ENCODE measurements at places on chromosomes 4 and X. TPM values are rescaled to one million over a fixed set of nuclear protein-coding genes. Genes with fewer than 3 reads are reported as not detected.

GRCh38 chr4:52358366-52358765, 300.7 kb downstream of the USP46 start:
- DNase-seq, result no peak

- no peak for DNase-seq
Measured at GRCh38 chrX:118499295-118499694, 3.7 kb downstream of the DOCK11 start.

- DNase-seq, result no peak
Measured at GRCh38 chr4:187021436-187022205, 298.0 kb upstream of the FAT1 start.

DNA sequence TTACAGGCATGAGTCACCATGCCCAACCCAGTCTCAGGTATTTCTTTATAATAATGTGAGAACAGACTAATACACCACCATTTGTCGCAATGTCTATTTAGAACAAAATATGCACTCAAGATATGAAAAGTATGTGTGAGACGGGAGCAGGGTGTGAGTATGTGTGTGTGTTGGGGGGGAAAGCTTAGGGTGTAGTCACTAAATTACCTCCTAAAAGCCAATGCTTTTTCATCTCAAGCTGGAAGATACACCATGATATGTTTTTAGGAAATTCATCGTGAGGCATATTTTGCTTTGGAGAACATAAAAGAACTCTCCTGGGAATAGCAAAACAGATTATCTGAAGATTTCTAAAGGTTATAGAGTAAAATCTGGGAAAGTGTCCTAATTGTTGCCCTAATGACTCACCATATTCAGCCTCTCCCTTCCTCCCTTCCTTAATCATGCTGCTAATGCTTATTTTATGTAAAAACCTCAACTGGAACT, 262.7 kb downstream of the PDHA2 start:
- no peak for DNase-seq

- DNase-seq, result no peak
Measured at GRCh38 chrX:138890491-138890890, 179.0 kb upstream of the FGF13 start.

- peak; percentile 48 for DNase-seq
Measured at GRCh38 chr4:70703619-70704214, 15.4 kb downstream of the UTP3 start.

DNA sequence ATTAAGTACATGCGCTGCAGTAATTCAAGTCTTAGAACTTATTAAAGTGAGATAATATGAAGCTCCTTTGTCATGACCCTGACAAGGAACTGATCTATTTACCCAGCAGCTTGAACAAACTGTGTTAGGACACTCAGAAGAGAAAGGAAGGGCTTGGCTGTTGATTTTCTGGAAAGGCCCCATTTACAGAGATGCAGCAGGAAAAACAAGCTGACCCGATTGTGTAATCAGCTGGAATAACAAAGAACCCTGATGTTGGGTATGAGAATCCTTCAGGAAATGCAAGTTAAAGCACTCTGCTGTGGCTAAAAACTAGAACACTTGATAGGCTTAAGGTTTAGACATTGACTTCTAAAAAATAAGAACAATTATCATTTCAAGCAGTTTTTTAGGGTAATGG, 64.8 kb downstream of the TBC1D9 start:
- no peak for DNase-seq

- no peak for DNase-seq
Measured at GRCh38 chrX:21698272-21698671, 40.1 kb upstream of the KLHL34 start.

DNA sequence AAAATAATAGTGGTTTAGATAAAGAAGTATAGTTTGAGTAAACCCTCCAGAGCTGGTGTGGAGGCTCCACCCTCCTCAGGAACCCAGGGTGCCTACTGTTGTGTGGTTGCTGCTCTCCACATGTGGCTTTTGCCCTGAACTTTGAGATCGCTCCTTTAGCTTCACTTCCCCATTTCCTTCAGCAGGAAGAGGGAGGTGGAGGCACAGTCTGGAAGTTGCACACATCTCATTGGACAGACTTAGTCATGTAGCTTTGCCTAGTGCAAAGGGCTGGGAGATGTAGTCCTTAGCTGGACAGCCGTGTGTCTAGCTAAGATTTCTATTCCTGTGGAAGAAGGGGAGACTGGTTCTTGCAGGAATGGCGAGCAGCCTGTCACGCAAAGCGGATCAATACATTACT, 37.9 kb downstream of the RGS12 start:
- DNase-seq, result no peak

DNA sequence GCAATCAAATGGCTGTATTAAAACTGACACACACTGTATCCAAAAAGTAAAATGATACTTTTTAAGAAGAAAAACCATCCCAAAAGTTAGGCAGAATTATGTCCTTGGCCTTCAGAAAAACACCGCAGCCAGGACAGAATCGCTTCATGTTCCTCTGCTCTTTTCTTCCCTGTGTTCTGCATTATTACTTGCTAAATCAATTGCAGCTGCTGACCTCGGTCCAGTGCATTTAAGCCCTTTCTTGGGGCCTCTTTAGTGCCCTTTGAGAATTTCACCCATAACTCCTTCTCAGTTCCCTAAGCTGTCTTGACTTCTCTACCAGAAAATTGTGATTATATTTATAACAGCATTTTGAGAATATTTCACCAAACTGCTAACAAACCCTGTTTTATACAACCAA, 696.9 kb downstream of the PCDH7 start:
- no peak for DNase-seq

GRCh38 chr4:47391256-47391655, 72.2 kb downstream of the COMMD8 start:
- DNase-seq, result no peak

DNA sequence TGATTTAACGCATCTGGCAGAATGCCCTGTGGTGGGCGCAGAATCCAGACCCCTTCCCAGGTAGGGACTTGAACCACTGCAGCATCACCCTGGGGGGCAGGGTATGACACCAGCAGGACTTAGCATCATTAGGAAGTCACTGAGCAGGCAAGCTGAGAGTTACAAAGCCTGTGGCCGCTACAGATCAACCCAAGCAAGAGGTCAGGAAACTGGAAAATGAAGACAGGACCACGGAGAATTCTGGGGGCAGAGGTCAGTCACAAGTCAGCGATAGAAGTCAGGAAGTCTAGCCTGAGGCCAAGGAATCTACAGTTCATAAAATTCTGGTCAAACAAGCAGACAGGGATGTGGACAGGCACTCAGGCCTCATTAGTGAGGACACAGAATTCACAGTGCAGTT, 108.4 kb downstream of the CHIC2 start:
- no peak for DNase-seq

DNA sequence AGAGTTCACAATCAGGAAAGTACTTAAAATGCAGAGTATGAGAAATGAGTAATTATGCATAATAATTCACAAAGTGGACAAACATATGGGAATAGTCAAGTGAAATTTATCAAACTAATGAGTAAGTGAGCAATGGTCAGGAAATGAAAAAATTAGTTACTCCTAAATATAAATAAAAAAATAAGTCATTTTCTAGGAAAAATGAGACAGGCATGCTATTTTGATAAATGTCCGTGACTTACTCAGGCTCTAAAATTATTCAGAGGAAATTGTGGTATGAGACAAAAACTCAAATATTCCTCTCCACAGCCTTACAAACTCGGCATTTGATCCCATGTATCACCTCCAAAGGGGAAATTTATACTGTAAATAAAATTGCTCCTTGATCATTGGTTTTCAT, 181.2 kb downstream of the COX18 start:
- DNase-seq, result no peak

DNA sequence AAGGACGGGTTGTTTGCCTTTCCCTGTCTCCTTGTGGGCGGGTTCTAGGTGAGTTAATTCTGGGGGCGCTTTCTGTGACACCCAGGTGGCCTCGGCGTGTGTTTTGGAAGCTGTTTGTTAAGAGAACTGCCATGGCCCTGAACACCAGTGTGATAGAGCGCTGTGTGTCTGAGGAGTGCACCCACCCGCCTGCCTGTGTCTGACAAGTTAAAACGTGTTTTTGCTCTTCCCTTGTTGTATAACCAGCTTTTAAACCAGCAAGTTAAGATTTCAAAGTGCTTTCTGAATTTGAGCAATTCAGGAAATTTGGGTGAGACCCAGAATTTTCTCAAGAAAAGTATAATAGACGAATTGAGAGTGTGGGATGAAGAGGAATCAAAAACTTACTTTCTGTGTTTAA, 55.2 kb upstream of the HGFAC start:
- no peak for DNase-seq

GRCh38 chr4:183249854-183250253, 70.2 kb downstream of the CLDN22 start:
- DNase-seq, result no peak

DNA sequence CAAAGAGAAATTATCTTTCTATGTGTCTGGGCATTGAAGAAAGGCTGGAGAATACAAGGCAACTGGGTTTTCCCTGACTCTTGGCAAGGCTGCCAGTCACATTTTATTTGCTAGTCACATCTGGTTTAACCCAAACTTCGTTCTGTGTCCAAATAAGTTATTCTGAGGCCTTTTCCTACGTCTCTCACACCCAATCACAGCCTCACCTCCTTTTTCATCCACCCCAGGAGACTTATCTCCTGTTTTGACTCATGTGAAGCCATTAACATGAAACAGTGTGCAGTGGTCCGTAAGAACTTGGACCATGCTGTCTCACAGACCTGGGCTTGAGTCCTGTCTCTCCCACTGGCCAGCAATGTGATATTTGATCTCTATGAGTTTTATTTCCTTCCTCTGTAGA, 59.3 kb downstream of the CNGA2 start:
- DNase-seq, result no peak

DNA sequence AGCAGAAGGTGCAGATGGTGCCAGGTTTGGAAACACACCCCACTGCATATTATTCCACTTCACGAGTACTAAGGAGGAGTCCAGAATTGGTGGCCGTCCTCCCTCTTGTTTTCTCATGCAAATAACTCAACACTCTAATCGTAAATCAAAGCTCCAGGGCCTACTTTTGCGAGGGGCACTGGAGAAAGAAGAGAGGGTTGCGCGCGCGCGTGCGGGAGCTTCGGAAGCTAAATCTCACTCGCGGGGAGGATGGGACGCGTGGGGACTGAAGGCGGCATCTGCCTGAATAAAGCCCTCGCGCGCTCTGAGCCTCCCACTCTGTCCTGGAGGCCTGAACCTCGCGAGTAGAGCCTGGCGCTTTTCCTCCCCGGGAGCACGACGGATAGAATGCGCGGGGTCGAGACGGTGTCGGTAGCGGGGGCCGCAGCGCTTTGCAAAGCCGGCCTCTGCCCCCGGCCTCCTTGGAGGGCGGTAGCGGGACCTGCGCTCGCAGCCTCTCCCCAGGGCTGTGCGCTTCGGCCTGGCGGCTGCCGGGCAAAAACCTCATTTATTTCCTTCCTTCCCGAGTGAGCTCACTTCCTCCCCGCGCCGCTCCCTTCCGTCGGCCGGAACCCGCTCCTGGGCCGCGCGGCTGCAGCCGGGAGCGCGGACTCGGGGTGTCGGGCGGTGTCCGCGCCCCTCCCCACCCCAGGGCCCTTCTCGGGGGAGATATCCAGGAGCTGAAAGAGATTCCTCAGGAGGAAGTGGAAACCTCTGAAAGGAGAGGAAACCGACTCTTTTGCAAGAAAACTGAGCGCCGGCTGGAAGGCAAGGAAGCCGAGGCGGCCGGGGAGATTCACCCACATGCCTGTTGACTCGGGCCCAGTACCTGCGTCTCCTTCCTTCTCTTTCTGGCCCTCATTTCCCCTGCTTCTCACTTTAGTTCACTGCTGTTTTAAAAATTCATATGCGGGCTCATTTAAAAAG, 20.7 kb downstream of the HAND2 start:
- no peak for DNase-seq

DNA sequence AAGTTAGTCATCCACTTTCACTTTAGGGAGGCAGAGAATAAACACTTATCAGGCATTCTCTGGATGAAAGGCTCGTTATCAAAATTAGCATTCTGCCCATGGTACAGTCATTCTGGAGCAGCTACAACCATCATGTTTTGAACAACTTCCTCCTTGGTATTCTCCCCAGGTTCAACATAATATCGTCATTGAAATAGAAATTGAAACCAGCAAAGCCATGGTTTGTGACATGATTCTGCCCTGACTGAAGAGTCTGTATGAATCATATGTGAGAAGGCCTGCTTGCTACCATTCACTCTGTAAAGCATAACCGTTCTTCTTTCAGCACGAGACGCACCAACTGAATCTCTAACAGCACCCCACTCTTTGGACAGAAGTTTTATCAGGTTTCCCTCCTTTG, 127.5 kb upstream of the RADX start:
- DNase-seq, result no peak

DNA sequence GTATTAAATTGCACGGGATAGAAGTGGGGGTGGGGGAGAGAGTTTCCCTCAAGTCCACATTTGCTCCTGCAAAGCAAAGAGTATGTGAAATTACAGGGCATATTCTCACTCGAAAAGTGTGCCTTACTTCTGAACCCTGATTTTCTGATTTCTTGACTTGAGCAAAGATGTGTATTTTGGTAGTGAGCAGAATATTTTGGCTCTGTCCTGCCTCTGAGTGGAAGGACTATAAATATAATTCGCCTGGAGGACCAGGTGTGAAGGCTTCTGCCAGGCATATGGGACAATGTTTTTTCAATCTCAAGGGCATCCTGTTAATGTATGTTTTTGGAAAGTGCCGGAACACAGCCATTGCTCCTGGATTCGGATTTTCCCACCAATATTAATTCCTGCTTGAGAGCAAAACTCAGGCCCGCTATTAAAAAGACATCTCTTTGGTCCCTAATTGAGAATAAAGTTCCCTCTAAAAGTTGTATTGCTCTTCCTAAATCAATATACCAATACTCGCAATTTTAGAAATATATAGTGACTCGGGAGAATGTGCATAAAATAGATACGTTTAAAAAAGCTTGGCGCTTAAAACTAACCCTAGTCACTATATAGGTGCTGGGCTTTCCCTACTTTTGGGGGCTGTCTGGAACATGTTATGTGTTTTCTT, 15.3 kb upstream of the PITX2 start:
- no peak for DNase-seq

ZMAT1 gene
- 3.6 TPM for polyA plus RNA-seq

ERCC6L gene
- polyA plus RNA-seq, result 0.05 TPM

FGF13 gene
- polyA plus RNA-seq, result 10.5 TPM

NUP62CL gene
- 0.58 TPM for polyA plus RNA-seq

PABPC1L2B gene
- not detected for polyA plus RNA-seq

IL15 gene
- 3.1 TPM for polyA plus RNA-seq

ZNF157 gene
- polyA plus RNA-seq, result 0.10 TPM

CSAG2 gene
- polyA plus RNA-seq, result not detected

SLC4A4 gene
- polyA plus RNA-seq, result 1.4 TPM

All from urinary bladder (tissue), 4 donors.